Cortex of kidney (tissue), 1 donor: ENCODE measurements at places on chromosomes 3 and 15.

- no peak for DNase-seq
These were observed 271.9 kb downstream of the SUCLG2 start for GRCh38 chr3:67382536-67382935.

- no peak for DNase-seq
These were observed 42.9 kb downstream of the MUC4 start for GRCh38 chr3:195768831-195769303.

GRCh38 chr15:92095693-92096092 lies 242.2 kb downstream of the SLCO3A1 start:
- DNase-seq, result no peak

GRCh38 chr3:168085491-168086119 lies 10.1 kb downstream of the GOLIM4 start:
- DNase-seq, result no peak

GRCh38 chr15:29570121-29570947 lies 251.9 kb downstream of the TJP1 start:
- no peak for DNase-seq

DNA sequence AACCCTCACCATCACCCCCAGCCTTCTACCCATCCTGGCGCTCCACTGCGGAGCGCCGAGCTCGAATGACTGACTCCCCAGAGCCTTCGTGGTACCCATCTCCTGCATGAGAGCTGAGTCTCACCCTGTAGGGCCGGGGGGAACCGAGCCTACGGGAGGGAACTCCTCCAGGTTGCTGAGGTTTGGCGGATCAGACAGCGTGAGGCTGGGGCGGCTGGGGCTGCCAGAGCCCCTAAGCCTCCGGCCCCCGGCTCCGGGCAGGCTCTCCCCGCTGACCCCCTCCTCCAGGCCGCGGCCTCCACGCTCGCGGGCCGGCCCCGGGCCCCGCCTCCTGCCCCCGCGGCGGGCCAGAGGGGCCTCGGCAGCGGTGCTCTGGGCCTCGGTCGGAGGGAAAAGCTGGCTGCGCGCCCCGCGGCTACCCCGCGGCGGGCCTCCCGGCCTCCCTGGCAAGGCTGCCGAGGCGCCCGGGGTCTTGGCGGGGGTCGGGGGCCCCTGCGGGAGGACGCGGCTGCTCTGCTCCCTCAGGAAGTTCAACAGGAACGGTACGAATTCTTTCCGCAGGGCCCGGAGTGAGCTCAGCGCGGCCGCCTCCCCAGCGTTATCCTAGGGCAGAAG lies 643 bp downstream of the CDAN1 start:
- DNase-seq, result no peak

DNA sequence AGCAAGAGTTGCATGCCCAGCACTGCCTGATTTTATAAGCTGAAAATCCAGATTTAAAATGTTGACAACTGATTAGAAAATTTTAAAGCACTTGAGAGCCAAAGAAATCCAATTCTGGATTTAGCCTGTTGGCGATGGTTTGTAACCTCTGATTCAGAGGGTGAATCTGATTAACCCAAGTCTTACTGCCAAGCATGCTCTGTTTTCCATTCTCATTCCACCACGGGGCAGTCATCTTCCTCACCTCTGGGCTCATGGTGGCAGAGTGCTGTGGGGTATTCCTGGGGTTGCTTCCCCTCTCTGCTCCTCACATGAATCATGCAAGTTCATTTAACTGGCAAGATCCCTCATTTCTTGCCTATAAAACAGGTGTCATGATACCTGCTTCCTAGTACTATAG lies 342.2 kb downstream of the EPHB1 start:
- no peak for DNase-seq
